ENCODE measurements at places on chromosomes 4 and X.

GRCh38 chr4:123672987-123673386 lies 276.4 kb downstream of the SPRY1 start:
- no peak for DNase-seq

DNA sequence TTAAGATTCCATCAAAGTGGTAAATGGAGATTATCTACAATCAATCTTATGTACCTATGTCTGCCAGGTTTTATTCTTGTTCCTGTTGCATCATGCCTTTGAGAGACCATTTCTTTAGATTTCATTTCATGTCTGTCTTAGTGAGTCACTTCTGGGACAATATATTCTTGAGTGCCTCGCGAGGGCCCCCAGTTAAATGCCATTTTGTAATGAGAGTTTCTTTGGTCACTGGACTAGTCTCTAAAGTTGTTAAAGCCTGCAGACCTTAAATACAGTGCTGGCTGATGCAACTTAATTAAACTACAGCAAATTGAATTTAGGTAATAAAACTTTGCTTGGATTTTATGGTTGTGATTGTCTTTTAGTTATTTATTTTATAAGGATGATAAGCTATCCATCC lies 87.2 kb upstream of the PITX2 start:
- DNase-seq = no peak

DNA sequence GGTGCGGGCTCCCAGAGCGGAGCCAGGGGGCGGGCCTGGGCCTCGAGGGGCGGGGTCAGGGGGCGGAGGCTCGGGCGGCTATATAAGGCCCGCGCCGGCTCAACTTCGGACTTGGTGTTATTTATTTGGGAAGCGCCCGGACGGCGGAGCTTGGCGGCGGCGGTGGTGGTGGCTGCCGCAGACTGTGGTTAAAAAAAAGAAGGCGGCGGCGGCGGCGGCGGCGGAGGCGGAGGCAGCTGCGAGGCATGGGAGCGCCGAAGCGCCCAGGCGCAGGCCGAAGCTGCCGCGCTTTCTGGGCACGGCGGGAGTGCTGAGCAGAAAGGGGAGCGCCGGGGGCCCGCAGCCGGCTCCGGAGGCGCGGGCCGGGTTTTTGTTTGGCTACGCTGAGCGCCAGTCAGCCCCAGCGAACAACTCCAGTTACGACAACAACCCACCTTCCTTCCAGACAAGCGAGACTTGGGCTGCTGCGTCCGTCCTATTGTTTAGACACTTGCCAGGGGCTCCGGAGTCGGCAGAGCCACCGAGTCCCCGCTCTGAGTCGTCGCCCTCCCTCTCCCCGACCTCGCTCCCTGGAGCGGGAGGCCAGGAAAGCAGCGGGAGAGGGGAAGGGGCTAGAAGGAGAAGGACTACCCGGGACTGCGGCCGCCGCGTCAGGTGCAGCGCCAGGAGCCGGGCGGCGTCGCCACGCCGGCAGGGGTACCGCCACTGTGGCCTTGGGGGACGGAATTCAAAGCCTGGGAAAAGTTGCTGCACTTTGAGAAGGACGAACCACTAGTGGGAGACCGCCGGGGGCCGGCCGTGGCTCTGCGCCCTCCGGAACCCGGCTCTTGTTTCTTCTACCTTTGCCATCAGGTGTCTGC lies at the start of gene SLIT2:
Gene SLIT2 (plus strand): TSS at position 110 of the 860 bp plus-strand sequence. CDS start 1,911 bp downstream, outside the sequence.
- no peak for DNase-seq

GRCh38 chr4:65719635-65720034 lies 49.3 kb upstream of the EPHA5 start:
- DNase-seq = no peak

GRCh38 chr4:153345012-153345981 lies 809 bp downstream of the MND1 start:
- no peak for DNase-seq

- DNase-seq = no peak
These were observed 659.6 kb upstream of the INTU start for GRCh38 chr4:126973201-126973600.

GRCh38 chr4:67204441-67204840 lies 340.9 kb downstream of the CENPC start:
- no peak for DNase-seq

- no peak for DNase-seq
These were observed 34.8 kb downstream of the CCNQ start for GRCh38 chrX:153564047-153564606.

GRCh38 chr4:87975466-87975865 lies at the start of gene SPP1:
Gene SPP1, plus strand, starts transcription at chr4:87975714. Its CDS starts 1,182 bp downstream, at chr4:87976896.
- no peak for DNase-seq

GRCh38 chrX:3066555-3066954 lies 25.3 kb downstream of the ARSF start:
- no peak for DNase-seq

DNA sequence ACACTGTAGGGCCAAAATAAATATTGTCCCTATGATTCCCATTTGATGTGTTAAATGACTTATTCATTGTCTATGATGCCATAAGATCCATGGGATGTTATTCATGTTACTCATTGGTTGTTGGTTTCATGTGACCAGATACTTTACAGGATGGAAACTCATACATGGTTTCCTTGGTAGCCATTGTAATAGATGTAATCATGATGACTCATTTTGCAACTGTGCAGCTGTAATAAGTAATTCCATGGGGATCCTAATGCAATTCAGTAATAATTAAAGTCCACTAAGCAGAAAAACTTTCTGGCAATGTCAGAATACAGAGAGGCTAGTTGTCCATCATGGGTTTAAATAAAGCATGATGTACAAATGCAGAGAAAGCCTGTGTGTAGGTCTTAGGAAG lies 389.7 kb upstream of the NR3C2 start:
- no peak for DNase-seq

- DNase-seq = no peak
These were observed 193.0 kb upstream of the IGFBP7 start for GRCh38 chr4:57303012-57303751.

GRCh38 chr4:110207233-110207632 lies 8.8 kb upstream of the ELOVL6 start:
- DNase-seq = no peak

DNA sequence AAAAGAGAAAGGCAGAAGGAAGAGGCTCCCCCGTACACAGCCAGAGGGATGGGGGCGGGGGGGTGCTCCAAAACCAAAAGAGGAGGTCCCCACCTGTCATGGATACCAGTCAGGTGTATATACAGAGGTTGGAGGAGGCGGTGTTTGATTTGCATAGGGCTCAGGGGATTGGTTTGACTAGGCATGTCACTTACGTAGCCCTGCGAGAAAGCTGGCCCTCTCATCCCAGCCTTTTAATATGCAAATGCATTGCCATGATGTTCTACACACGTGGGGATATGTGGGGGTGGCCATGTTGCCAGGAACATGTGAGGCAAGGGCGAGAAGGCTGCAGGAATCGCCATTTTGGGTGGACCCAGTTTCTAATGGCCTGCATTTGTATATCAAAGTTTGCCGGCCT lies 38.6 kb downstream of the TMEM150C start:
- DNase-seq = no peak

- no peak for DNase-seq
These were observed 41.1 kb upstream of the TAB3 start for GRCh38 chrX:30930143-30930542.

All from central memory CD8-positive, alpha-beta T cell (primary cell).